CD4-positive, alpha-beta T cell treated with Interleukin-6 for 4 hours (primary cell): ENCODE measurements at places on chromosomes 6 and 20.
A peak's percentile ranks its signal among the peaks of the same experiment; 100 is the strongest.

GRCh38 chr6:165655191-165655590, 7.8 kb downstream of the PDE10A start:
- no peak for DNase-seq

DNA sequence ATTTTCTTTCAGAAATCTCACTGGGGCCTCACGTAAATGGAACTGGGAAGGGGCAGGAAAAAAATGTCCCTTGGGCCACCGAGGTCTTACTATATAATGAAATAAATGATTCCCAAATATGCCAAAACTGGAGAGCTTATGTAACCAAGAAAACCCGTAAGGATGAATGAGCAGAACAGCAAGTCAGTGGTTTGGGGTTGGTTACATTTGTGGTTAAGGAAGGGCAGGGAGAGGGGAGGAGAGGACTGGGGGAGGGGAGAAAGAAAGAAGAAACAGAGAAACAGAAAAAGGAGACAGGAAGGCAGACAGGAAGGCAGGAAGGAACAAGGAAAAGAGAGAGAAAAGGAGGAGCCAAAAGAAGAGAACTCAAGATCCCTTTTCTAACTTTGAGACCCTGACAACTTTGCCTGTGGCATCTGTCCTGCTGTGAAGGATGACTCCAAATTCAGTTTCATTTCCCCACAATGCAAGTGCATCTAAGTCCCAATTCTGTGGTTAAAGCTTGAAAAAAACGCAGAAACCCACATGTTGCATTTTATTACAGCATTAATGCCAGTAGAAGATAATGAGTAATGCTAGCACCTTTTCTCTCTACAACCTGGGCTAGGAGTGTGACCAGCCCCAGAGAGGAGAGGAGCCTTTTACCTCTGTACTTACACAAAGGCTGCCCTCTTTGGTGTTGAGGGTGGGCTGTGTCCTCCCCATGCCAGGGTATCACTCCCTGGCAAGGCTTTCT, 10.8 kb upstream of the ARMC2 start:
- no peak for DNase-seq

- no peak for DNase-seq
These were observed 43.0 kb downstream of the CFAP61 start for GRCh38 chr20:20095114-20095872.

DNA sequence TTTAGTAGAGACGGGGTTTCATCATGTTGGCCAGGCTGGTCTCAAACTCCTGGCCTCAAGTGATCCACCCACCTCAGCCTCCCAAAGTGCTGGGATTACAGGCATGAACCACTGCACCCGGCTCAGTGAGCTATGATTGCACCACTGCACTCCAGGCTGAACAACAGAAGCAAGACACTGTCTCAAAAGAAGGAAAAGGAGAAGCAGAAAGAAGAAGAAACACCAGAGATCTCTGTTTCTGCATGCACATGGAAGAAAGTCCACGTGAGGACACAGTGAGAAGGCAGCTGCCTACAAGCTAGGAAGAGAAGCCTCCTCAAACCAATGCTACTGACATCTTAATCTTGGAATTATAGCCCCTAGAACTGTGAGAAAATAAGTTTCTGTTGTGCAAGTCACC, 16.0 kb downstream of the ECT2L start:
- no peak for DNase-seq

- no peak for DNase-seq
These were observed 74.6 kb upstream of the TAB2 start for GRCh38 chr6:149242883-149243282.

DNA sequence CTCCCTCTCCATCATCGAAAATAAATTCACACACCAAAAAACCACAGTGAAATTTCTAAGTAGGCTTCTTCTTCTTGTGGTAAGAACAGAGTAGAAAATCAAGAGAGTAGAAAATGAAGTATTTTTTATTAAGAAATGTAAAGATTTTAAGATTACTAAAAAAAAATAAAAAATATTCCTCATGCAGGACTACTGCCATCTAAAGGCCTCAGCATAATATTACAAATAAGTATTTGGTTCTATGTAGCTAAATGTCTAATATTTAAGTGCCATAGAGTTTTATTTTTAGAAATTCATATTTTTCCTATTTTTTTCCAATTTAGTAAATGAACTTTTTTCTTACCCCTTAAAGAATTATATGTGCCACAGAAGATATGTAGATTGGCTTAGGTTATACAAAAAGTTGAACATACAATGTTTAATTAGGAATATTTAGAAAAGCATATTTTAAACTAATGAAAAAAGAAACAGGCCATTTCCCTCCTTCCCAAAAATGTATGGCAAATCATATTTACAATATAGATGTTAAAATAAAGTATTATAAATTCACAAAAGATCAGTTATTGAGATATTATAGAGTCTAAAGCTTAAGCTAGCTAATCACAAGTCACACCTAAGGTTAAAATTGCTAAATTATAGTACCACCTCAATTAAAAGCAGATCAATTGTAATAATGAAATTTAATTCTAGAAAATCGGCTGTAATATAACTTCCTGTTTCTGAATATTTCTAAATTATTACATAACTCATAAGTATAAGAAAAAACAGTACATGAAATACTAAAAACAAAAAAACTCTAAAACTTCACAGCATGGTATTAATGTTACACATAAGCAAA, 3.5 kb upstream of the NT5DC1 start:
- no peak for DNase-seq

GRCh38 chr6:117469356-117469755, 13.1 kb upstream of the DCBLD1 start:
- DNase-seq = no peak

- DNase-seq = no peak
These were observed 2.9 kb upstream of the AKAP7 start for GRCh38 chr6:131132360-131132759.

- no peak for DNase-seq
These were observed 66.3 kb upstream of the TNFAIP3 start for GRCh38 chr6:137800762-137801161.

GRCh38 chr6:126107475-126108166, 121.3 kb downstream of the TRMT11 start:
- DNase-seq = no peak

- DNase-seq = no peak
These were observed 108.3 kb downstream of the PSMB1 start for GRCh38 chr6:170444811-170445211.

- no peak for DNase-seq
These were observed 116.6 kb downstream of the FOXO3 start for GRCh38 chr6:108677357-108677756.

GRCh38 chr6:44423306-44423705, 35.8 kb downstream of the CDC5L start:
- no peak for DNase-seq

GRCh38 chr6:153069897-153070296, 61.2 kb downstream of the RGS17 start:
- DNase-seq = no peak

GRCh38 chr6:33733709-33734007, 13.0 kb downstream of the IP6K3 start:
- DNase-seq = no peak

- DNase-seq = peak; percentile 43
These were observed 2.1 kb downstream of the MYLIP start for GRCh38 chr6:16130932-16131387.

GRCh38 chr20:43191143-43191542, 1.4 kb upstream of the PTPRT start:
- DNase-seq = no peak

DNA sequence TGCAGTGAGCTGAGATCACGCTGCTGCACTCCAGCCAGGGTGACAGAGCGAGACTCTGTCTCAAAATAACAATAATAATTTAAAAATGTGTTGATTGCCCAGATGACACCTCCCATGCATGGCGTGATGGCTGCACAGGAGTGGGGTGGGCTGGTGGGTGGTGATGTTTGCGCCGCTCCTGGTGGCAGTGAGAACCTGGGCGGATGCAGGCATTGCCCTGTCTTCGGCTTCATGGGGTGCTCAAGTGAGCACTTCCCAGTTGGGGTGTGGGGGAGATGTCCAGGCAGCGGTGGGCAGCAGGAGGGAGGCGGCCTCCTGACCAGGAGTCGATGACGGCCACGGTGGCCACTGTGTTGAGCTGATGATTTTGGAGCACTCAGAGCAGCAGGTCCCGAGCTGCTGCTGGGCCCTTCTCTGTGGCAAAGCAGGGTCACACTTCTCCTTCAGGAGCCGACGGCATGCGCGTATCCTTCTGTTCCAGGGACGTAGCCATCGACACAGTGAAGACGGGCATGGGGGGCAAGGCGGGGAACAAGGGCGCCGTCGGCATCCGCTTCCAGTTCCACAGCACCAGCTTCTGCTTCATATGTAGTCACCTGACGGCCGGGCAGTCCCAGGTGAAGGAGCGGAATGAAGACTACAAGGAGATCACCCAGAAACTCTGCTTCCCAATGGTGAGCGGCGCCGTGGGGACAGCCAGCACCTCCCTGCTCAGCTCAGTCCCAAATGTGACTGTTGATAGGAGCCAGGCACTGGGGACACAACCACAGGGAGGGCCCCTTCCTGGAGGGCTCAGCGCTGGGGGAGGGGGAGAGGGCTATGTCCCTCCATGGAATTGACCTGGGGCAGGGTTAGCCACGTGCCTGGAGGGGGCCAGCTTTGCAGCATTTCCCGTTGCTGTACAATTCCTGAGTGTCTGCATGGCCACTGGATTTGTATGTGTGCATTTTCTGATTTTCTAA, 89.7 kb downstream of the SYNJ2 start:
- no peak for DNase-seq

DNA sequence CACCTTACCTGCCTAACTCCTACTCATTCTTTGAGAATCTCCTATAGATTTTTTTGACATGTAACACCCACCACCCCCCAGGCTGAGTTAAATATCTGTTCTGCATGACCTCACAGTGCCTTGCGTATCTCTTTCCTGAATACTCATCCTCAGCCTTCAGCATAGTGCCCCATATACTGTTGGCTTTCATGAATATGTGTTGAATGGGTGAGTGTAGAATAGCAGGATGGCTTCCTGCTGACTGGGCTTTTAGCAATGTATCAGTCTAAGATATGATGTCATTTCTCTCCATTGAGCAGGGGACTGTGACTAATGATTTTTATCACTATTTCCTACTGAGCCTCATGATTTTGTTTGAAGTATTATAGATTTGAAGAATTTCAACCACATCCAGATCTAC, 361.6 kb upstream of the MARCKS start:
- no peak for DNase-seq

- no peak for DNase-seq
These were observed 12.0 kb upstream of the CCDC170 start for GRCh38 chr6:151481786-151482185.

- DNase-seq = no peak
These were observed 143.0 kb downstream of the GMDS start for GRCh38 chr6:2102316-2102883.

GRCh38 chr6:82371799-82372546, 8.4 kb downstream of the TPBG start:
- DNase-seq = no peak

DNA sequence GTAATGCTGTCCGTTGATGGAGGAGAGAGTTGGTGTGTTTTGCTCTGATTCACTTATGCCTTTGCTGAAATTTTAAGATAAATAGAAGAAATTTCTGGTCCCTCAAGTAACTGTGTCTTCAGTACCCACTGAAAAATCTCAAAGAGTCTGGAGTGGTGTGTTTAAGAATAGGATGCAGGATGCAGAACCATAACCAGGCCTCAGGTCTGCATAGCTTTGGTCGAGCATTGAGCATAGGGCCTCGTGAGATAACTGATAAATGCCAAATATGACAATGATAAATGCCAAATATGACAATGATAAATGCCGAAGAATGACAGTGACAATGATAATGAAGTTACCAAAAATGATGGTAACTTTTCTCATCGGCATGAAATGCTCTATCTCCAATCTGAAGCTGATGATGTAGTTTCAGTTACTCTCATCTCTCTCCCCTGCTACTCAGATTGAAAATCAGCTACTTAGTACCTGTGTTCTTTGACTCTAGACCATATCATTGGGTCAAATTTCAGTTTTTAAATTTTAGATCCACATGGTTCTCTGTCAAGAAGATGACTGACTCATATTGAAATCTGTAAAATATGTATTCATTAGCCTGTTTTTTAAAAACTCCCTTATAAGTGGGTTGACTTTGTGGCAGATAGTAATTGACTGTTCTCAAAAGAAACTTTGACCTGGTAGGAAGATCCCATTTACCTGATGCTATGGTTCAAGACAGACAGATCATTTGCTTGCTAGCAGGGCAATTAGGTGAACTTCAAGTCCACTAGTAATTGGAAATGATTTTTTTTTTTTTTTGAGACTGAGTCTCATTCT, 96.6 kb downstream of the SLC16A10 start:
- no peak for DNase-seq

DNA sequence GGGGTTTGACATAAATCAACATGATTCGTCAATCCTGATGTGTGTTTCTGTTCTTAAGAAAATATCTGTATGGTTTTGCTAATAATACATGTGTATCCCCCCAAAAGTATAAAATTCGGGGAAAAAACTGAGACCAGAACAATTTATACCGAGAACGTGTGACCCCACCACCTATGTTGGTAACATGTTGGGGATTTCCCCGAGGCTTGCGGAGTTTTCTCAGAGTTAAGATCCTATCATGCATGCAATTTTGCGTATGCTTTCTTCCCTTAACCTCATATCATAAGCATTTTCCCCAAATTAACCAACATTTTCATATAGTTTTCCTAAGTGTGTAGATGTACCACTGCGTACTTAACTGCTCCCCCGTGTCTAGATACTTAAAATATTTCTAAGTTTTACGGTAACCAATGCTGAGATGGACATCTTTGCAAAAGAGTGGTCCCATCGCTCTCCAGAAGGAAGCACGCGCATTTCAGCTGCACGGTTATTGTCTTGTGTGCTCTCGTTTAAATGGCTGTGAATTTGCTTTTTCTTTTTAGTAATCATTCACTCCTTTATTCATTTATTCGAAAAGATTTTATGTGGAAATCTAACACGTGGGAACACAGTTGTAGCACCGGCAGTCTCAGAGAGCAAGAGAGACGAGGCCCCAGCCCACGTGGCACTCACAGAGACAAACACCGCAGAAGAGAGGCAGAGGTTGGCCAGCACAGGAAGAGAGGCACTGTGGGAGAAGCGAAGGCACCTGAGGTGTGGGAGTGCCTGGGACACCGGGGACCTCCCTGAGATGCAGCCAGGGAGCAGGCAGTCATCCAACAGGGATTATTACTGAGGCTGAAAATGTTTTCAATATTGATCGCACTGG, 13.2 kb upstream of the IRF4 start:
- DNase-seq = no peak

GRCh38 chr6:42864602-42865001, 14.8 kb upstream of the RPL7L1 start:
- DNase-seq = no peak

DNA sequence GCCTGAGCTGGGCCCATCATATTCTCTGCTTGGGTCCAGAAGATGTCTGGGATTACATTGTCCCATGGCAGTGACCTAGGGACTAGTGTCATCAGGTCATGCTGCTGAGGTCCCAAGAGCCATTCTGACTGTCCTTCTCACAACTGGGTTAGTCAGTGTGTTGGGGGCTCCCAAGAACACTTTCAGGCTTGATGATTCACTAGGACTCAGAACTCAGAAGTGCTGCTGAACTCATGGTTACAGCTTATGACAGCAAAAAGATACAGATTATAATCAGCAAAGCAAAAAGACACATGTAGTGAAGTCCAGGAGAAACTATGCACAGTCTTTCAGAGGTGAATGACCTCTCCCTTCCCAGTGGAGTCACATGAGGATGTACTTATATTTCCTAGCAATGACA, 107.8 kb downstream of the SYNE1 start:
- DNase-seq = no peak
